ENCODE measurements at places on chromosomes 6 and 20.

- no peak for DNase-seq
These were observed 59.1 kb upstream of the BHLHE23 start for GRCh38 chr20:63065911-63066310.

DNA sequence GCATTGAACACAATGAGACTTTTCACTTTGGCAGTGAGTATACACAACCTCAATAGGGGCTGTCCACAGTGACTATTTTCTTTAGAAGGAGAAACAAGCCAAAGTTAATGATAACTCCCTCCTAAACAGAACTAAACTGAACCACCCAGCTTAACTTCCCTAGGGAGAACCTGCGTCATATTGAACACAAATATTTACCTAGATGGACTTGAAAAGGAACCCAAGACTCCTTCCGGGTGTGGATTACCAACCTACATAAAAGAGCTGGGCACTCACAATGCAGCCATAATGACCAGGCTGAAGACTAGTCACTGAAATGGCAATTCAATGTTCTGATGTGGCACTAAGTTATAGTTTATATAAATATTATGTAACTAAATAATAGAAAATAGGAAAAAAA lies 160.6 kb downstream of the IBTK start:
- DNase-seq = no peak

DNA sequence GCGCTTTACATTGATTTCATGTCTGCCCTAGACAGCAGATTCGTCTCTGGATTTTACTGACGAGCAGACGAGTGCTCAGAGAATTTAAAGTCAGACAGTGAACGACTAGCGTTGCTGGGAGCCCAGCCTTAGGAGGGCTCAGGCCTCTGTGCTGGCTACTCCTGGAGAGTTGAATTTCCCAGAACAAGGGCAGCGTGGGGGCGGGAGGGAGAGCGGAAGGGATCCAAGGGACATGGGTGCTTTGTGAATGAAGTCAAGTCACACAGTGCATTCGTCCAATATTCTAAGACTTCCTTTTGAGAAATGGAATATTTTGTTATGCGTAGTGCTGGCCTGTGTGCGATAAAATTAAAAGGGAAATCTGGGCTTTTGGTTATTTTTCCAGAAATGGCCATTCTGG lies 126.5 kb downstream of the MYLK4 start:
- no peak for DNase-seq

DNA sequence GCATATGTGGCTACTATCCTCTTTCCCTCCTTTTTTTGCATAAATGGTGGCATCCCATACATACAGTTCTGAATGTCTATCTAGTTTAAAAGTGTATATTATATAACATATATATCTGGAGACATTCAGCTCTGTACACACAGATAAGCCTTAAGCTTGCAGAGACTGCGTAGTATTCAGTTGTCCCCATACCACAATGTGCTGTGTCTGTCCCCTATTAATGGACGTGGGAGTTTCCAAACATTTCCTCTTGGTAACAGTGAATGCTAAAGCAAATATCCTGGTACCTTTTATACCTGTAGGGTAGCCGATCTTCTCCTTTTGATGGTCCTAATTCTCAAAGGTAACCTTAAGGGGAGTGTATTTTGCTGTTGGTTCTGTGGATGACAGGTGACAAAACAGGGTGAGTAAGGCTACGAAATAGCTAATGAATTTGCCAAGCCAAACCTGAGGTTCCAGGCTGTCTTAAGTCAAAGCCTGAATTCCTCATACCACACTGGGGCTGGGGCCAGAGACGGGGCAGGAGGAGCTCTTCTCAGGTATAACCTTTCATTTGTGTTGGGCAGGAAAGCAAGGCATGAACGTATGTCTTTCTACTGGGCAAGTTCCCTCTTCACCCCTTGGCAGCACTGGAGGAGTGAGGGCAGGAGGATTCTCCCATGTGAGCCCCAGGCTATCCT lies 7.8 kb upstream of the C2 start:
- DNase-seq = no peak

GRCh38 chr6:118468682-118469465 lies 79.2 kb upstream of the PLN start:
- no peak for DNase-seq

DNA sequence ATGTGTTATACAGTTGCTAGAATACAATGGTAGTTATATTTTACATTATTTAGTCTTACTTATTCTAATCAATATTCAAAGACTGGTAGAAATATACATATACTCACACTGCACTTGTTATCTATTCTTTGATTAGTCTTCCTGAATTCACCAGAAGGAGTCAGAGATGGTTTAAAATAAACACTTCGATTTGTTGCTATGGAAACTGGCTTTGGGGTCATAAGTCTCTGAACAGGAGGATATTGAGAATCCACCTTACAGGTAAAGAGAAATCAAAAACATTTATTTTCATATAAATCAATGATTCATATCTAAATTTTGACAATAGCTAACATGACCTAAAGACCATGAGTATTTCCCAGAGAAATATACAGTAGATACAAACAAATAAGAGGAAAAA lies 41.6 kb downstream of the NUP153 start:
- DNase-seq = no peak

All from fibroblast of the conjunctiva (primary cell).